ENCODE measurements at places on chromosomes 7 and 10.

GRCh38 chr7:91367812-91368578 is 103.8 kb downstream of the FZD1 start:
- no peak for DNase-seq

DNA sequence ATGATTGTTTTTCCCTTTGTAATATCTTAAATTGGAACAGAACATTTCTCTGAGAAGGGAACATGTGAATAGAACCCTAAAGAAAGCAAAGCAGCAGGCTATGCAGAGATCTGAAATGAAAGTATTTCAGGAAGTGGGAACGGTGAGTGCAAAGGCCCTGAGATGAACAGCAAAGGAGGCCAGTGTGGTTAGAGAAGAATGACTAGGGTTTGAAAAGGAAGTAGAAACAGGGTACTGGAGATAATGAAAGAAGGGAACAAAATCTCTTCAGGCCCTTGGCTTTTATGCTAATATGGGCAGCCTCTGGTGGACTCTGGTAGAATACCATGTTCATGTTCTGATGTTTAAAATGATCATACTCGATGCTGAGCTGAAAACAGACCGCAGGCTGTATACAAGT is 22.2 kb downstream of the ARHGAP21 start:
- no peak for DNase-seq

- no peak for DNase-seq
Measured at GRCh38 chr7:30303312-30304039, 19.1 kb downstream of the ZNRF2 start.

DNA sequence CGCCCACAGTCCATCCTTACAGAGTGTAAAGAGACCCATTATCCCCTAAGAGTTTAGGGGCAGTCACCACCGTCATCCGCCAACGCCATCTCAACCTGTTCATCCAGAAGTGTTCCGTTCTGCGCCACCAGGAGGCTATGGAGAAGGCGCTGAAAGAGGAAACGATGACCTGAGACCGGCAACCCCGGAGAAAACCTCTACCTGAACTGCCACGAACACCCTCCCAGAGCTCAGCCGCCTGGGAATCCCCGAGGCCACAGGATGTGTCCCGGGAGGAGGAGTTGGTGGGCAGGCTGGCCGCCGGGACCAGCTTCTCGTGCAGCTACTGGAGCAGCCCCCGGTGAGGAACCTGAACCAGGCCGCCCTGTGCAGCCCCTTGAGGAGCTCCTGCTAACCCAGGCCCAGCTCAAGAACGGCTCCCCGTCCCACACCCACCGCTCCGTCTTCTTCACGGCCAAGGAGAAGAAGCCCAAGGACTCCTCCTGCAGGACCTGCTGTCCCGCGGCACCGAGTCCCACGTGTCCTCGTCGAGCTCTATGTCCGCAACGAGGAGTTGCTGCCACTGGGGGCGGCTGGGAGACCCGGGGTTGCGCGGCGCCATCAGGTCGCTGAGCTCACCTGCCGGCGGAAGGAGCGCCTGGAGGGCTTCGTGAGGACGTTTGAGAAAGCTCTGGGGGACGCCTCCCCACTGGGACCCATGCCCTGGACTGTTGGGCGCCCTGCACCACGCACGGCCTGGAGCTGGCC is 21.1 kb upstream of the LANCL2 start:
- DNase-seq = no peak

- peak; percentile 93 for DNase-seq
Measured at GRCh38 chr7:151013733-151014497, 10.4 kb downstream of the ATG9B start.

DNA sequence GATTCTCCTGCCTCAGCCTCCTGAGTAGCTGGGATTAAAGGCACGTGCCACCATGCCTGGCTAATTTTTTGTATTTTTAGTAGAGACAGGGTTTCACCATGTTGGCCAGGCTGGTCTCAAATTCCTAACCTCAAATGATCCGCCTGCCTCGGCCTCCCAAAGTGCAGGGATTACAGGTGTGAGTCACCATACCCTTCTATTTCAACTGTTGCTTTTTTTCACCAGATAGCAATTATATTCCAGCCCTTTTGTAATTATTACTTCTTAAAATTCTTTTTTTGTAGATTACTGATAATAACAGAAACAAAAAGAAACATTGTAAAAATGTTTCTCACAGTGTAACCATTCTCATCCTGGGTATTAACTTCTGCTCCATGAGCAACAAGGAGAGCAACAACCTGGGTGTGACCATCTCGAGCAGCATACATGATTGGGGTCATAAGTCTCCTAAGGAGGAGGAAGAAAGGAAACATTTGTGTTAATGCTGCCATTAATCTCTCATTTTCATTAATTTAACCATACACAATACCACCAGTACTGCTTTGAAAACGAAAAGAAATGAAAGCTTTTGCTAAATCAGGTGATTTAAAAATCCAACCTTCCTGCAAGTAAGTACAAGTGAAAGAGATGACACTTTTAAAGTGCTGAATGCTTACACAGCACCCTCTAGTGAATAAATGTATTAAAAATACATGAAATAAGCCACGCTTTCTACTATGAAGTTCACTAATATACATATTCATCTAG is 41.8 kb downstream of the ASZ1 start:
- no peak for DNase-seq

GRCh38 chr7:107684947-107685463 is 24.4 kb downstream of the SLC26A4 start:
- no peak for DNase-seq

GRCh38 chr10:94282369-94282768 is 80.4 kb downstream of the NOC3L start:
- no peak for DNase-seq

GRCh38 chr10:6383096-6383812 is 180.5 kb downstream of the PFKFB3 start:
- DNase-seq = no peak

GRCh38 chr10:71533936-71534335 is 137.2 kb downstream of the CDH23 start:
- no peak for DNase-seq

DNA sequence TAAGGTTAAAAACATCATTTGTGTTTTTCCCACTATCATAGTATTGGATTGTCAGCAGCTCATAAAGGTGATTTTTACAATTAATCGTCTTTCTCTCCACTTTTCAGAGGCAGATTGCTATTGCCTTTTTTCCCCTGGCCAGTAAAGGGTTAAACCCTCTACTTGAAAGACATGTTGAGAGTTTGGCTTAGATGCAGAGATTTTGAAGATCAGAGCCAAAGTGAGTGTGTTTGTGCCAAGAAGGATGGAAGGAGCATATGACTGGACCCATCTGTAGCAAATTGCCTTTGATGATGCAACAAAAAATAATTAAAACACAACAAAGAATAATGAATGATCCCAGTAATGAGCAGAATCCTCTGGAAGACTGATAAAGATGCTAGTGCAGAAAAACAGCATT is 373.1 kb downstream of the MALRD1 start:
- DNase-seq = no peak

GRCh38 chr7:155992974-155993373 is 180.7 kb upstream of the SHH start:
- DNase-seq = no peak

GRCh38 chr10:11865561-11865960 is 42.4 kb downstream of the PROSER2 start:
- no peak for DNase-seq

GRCh38 chr10:125797994-125798662 is 22.5 kb upstream of the MMP21 start:
- DNase-seq = no peak

GRCh38 chr10:103153302-103154197 is 39.5 kb downstream of the NT5C2 start:
- DNase-seq = no peak

DNA sequence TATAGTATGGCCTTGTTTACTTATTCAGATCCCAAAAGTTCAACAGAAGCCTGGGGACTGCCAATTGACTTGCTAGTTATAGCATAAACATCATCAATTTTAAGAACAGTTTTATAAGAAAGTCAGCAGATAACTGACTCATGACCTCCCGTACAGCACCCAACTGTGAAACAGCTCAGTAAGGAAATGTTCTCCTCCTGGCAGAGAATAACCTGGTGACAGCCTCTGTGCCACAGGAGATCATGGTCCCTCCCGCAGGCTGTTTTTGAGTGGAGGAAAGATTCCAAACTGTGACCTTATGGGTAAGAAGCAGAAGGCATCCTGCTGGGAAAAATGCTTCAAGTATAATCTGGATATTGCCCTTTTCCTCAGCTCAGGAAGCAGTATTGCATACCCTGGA is 182.5 kb downstream of the SEMA3D start:
- DNase-seq = no peak

DNA sequence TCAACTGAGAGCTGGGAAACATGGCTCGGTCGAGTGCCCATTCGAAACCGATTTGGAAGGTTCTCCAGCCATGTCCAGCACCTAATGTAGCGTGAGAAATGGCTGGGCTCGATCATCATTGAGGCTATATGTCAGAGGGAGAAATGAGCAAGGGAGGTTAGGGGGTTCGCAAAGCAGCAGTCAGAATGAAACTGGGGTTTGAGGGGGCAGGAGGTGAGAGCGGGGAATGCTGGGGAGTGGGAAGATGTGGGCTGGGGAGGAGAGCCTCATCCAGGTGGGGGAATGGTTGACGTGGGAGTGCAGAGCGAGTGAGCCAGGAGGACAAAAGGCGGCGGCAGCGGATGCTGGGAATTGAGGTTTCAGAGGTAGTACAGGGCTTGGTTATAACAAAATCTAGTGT is 34.8 kb upstream of the GALNTL5 start:
- no peak for DNase-seq
